Activated gamma-delta T cell treated with anti-CD3 and anti-CD28 coated beads, Interleukin-2, amount 50 U/mL, for 16 hours (primary cell): ENCODE measurements at places on chromosomes 13 and 19.

DNA sequence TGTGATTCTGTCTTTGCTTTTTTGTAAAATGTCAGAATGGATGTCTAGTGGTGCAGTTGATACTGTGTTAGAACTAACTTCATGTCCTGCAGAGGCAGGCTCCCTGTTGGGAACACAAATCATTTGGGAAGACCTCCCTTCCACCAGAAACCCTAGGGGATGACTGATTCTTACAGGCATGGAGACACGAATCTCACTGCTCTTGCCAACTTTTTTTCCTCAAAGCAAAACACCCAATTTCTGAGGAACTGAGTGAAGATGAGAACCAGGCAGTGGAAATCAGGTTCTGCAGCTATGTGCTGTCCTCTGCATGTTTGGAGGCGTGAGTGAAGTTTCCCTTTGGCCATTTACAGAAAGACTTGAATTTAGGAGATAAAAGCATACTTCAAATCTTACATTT, 87.5 kb upstream of the CSNK1A1L start:
- DNase-seq, result no peak

DNA sequence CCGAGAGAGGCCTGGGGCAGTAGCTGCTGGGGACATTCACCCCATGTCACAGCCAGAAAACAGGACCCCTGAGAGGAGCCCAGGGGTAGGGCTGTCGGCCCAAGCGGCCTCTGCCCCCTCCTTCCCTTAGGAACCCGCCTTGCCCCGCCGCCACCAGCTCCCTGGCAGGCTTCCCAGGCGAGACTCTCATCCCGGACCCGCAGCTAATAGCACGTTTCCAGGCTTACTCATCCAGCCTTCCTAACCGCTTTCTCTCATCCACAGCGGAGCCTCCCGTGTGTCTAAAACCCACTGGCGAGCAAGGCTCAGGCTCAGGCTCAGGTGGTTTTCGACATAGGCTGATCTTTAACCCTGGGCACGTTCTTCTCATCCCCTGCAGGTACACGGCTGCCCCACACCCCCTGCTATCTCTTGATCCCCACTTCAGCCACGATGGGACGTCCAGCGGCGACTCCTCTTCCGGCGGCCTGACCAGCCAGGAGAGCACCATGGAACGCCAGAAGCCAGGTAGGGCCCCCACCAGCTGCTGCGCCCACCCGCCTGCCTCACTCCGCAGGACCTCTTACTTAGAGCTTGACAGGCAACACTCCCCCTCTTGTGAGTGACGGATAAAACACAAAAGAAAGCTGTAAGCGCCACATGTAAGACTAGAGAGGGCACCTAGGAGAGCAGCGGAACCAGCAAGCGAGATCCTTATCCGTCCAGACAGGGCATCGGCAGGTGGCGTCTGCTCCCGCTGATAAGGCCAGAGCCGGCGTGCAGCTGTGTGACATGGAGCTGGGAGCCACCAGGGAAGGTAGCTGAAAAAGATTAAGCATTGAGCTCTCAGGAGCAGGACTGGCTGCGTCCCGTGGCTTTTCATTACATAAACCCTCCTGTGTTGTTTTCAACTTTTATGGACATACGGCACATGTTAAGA, 71.3 kb downstream of the DPF1 start:
- no peak for DNase-seq

DNA sequence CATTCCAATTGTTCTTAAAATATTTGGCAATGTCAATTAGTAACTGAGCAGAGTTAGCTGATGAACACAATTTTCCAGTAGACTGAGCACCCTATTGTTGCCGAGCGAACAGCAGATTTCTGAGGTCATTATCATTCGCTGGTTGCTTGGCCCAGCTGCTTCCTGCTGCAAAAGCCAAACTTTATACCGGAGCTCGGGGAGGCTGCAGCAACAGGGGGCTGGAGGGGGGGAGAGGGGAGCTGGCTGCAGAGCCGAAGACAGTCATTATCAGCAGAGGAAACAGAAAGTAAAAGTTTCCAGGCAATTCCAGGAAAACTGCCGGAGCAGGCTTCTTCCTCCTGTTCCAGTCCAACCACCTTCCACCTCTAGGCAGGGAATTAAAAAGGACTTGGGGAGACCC, 77.9 kb downstream of the ZNF536 start:
- no peak for DNase-seq

DNA sequence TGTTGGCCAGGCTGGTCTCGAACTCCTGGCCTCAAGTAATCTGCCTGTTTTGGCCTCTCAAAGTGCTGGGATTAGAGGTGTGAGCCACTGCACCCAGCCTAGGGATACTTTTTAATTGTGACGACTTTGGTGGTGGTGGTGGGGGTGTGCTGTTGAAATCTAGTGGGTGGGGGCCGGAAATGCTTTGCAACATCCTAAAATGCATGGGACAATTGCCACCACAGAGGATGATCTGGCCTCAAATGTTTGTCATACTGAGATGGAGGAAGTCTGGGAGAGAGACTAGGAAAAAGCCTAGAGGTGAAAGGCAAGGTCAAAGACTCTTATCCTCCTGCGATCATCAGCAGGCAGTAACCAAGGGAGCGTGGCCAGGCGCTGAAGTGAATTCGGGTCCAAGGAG, 1.4 kb downstream of the NWD1 start:
- DNase-seq, result no peak

DNA sequence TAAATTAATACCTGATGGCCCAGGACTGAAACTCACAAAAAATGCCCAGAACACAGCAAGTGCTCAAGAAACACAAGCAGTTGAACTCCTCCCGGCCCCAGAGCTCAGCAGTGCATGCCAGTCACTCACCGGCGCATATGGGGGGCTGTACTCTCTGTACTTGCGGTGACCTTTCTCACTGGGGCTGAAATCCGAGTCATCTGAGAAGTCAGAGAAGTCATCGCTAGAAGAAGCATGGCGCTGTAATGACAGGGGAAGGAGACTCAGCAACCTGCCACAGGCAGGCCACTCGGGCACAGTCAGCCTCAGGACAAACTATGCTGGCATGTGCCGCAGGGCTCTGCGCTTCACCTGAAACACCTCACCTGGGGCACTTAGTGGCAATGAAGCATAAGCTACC, 19.7 kb downstream of the ZC3H4 start:
- no peak for DNase-seq

DNA sequence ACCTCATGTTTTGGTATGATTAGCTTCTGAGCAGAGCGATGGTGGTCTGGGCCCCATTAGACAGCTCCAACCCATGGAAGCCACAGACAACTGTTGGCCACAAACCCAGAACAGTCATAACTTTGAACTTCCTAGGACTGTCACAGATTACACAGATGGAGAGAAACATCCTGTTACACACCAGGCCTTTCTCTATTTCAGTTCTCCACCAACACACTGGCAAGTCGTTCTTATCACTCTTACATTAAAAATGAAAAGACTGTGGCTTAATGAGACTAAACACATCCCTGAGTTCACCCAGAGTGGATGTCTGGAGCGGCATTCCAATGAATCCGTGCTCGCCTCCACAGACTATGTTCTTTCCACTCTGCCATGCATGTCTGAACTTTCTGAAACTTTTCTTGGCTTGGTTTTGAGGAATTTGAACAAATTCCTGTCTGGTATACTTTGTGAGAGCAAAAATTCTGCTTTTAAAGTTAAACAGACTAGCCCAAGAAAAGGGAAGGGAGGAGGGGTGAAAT, 109.1 kb downstream of the NALCN start:
- no peak for DNase-seq

DNA sequence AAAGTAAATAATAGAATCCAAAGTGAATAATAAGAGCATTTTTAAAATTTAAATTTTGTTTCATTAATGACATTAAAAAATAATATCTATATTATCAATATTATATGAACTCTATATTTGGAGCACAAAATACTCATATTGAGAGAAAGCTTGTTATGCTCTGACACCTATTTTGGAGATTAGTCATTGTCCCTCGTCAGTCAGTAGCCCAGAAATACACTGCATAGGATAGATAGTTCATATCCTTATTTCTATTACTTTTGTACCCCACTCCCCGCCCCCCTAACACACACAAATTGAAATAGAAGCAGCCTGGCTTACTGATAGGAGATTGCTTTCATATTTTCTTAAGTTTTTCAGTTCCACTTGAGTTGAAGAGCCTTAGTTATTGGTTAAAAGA, 652.8 kb downstream of the PCDH9 start:
- DNase-seq, result no peak

- DNase-seq, result no peak
Measured at GRCh38 chr19:51822325-51822724, 27.4 kb downstream of the FPR3 start.

- DNase-seq, result no peak
Measured at GRCh38 chr13:52760077-52760476, 20.5 kb upstream of the CNMD start.

GRCh38 chr13:113013878-113014751, 45.1 kb downstream of the MCF2L start:
- DNase-seq, result no peak

- DNase-seq, result no peak
Measured at GRCh38 chr13:95438297-95438696, 114.2 kb upstream of the CLDN10 start.

DNA sequence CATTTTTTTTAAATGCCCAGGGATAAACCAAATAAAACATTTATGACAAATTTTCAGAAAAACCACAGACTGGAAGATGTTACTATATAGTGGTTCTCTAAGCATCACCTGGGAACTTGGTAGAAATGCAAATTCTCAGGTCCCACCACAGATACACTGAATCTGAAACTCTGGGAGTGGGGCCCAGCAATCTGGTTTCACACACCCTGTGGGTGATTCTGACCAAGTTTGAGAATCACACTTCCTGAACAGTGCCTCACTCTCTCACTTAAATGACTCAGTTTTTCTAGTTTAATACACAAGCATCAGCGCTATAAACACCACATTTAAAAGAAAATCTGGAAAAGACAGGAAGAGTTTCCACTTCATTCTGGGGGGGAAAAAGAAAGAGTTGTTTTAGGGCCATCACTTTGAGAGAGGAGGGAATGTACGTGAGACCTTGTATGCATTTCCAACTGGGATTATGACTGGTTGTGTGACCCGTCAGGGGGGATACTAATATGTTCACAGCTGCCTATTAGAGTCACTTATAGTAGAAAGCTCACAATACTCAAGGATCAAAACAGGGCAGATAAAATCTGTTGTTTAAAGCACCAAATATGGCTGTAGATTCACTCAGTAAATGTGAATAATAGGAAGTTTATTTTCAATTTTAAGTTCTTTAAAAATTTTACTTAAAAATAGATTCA, 567.7 kb downstream of the GPC6 start:
- DNase-seq, result no peak

- DNase-seq, result no peak
Measured at GRCh38 chr13:90591927-90592268, 755.6 kb upstream of the MIR17HG start.

DNA sequence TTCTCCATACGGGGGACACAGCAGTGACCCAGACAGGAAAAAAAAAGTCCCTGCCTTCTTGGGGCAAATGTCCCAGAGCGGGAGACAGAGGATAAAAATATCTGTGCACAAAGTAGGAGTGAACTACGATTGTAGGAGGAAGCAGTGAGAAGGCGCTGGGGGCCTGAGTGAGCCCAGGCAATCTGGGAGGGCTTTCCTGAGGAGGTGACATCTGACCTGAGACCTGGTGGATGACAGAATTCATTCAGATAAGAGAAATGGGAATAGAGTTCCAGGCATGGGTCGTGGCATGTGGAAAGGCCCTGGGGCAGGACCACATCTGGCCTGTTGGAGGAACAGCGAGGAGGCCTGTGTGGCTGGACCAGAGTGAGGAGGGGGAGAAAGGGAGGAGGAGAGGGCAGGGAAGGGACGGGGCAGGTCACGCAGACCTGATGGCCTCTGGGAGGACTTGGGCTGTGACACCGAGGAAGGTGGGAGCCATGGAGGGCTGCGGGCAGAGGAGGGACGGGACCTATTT, 50.2 kb upstream of the NFIC start:
- DNase-seq, result no peak

DNA sequence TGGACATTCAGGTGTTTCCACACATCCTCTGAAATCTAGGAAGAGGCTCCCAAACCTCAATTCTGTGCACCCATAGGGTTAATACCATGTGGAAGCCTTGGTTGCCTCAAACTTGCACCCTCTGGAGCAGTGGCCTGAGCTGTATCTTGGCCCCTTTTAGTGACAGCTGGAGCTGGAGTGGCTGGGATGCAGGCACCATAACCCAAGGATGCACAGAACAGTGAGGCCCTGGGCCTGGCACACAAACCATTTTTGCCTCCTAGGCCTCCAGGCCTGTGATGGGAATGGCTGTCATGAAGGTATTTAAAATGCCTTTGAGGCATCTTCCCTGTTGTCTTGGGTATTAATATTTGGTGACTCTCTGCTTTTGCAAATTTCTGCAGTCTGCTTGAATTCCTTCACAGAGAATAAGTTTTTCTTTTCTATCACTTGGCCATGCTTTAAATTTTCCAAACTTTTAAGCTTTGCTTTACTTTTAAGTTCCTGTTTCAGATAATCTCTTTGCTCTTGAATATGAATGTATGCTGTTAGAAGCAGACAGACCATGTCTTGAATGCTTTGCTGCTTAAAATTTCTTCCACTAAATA, 1594.5 kb upstream of the PCDH20 start:
- DNase-seq, result no peak

DNA sequence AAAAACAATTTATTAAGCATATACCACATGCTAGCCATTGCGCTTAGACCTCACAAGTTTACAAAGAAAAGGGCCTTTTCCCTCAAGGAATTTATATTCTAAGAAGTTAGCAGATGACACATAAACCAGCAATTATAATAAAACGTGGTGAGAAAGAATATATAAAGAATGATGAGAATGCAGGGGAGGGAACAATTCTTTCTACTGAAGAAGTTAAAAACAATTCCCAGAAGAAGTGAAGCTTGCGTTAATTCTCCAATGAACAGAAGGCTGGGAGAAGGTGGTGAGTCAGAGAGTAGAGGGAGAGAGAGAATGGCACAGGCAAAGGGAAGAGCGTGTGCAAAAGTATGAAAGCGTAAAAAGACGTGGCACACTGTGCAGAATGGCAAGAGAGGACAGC, 69.5 kb upstream of the ZDHHC20 start:
- DNase-seq, result no peak

GRCh38 chr19:38700350-38700901, 43.8 kb downstream of the CAPN12 start:
- DNase-seq, result no peak

GRCh38 chr13:59846845-59847620, 316.7 kb downstream of the DIAPH3 start:
- no peak for DNase-seq

DNA sequence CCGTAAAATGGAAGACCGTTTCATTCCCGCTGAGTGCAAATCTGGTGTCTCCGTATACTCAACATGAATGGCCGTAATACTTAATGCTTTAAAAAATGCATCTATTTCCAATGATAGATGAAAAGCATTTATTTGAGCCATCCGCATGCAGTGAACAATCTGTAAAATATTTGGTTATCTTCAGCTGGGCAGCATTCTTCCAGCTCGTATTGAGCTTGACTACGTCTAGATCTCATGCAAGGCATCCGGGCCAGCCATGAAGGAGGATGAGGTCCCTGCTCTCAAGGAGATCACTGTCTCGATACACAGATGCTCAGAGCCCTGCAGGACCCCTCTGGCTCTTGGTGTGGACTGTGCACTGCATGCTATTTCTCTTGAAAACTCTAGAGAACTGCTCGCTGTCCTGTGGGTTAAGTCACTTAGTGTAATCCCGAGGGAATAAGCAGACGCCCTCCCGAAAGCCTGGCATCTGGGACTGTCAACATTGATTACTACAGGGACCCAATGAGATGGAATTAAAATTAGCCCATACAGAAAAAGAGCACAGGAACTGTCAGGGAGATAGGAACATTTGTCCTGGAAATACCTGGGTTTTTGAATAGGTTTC, 112.4 kb upstream of the RNF113B start:
- no peak for DNase-seq
